ENCODE measurements at places on chromosomes 4 and X. TPM values are rescaled to one million over a fixed set of nuclear protein-coding genes. Genes with fewer than 3 reads are reported as not detected.

- DNase-seq: peak; percentile 52
Observed at GRCh38 chr4:152258804-152259708, 276.8 kb downstream of the FBXW7 start.

NXT2 gene
- 13.1 TPM for total RNA-seq

GRCh38 chr4:183940864-183941263, 35.8 kb downstream of the STOX2 start:
- no peak for DNase-seq

- no peak for DNase-seq
Observed at GRCh38 chr4:162535121-162535520, 371.3 kb upstream of the FSTL5 start.

PFKFB1 gene
- not detected for total RNA-seq

PTPN13 gene
- total RNA-seq: not detected

DNA sequence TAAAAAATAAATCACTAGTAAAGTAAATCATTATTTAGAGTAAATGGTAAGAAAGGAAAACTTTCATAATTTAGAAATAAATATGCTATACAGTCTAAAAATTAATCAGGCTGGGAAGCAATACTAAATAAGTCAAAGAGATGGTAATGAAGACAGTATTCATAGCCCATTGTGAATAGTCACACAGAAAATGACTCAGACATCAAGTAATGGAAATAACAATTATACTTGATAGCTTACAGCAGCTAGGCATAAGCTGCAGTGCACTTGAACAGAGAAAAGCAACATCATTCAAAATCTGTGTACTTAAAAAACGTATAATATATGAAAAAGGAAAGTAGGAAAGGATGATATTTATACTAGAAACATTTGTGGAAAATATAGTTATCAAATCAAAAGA, 642.5 kb upstream of the GNPDA2 start:
- DNase-seq: no peak

FAM184B gene
- not detected for total RNA-seq

FGB gene
- total RNA-seq: not detected

- peak; percentile 50 for DNase-seq
Observed at GRCh38 chr4:109040441-109040840, 262.0 kb downstream of the COL25A1 start.

DNA sequence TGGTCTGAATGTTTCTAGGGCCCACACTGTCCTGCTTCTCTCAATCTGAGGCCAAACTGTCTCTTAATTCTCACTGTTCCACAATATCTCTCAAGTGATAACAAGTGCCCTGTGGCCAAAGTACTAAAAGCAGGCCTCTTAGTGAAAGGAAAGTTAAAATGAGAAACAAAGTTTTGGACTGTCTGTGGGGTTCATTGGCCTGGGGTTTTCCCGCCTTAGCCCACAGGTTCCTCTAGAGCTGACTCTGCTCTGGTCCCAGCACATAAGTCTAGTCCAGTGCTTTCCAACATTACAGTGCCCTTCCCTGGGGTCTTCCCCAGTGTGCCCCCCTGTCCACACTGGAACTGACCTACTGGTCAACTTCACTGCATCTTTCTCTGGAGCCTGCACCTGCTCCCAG, 6.3 kb downstream of the MAGEB1 start:
- no peak for DNase-seq

DNA sequence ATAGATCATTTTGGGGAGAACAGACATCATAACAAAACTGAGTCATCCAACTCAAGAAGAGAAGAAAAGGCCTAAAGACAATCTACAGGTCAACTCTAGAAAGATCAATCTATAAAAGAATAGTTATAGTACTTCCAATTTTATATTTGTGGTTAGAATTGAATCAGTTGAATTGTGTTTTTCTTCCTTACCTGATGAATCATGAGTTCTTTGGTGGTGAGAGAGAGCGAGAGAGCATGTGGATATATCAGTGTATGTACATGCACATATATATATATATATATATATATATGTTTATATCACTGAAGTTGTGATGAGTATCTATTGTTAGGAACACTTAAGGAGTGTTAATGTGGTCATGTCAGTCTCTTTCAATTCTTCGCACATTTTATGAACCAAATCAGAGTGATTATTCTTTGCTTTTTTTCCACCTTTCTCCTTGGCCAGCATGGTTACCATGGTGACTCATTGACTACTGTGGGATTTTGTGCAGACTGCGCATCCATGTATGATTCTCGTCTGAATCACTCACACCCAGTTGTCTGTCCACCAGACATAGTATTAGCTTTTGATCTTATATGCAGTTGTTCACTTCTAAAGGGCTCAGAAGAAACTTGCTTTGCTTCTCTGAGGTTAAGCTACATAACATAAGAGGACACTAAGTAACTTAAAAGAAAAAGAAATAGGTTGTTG, 90.4 kb upstream of the RAB40AL start:
- DNase-seq: peak; percentile 77

DNA sequence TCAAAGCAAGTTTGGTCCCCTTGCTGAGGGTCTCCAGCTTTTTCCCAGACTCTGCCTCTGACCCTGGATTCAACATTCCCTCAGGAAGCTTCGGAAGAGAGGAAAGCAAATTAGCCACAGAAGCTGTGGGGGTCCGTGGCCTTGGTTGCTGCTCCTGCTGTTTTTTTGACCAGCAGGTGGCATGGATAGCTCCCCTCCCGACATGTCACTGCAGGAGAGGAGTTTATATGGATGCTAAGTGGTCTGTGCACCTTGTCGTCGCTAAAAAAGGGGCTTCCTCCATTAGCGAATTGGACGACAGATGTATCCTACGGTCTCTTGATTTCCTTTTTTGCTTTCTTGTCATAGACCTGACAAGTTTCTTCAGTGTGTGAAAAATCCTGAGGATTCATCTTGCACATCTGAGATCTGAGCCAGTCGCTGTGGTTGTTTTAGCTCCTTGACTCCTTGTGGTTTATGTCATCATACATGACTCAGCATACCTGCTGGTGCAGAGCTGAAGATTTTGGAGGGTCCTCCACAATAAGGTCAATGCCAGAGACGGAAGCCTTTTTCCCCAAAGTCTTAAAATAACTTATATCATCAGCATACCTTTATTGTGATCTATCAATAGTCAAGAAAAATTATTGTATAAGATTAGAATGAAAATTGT, 70.2 kb downstream of the CD38 start:
- DNase-seq: no peak

- peak; percentile 38 for DNase-seq
Observed at GRCh38 chrX:39814391-39814790, 283.4 kb downstream of the BCOR start.

MMRN1 gene
- total RNA-seq: not detected

- no peak for DNase-seq
Observed at GRCh38 chrX:115297189-115297588, 7.7 kb downstream of the LUZP4 start.

DNA sequence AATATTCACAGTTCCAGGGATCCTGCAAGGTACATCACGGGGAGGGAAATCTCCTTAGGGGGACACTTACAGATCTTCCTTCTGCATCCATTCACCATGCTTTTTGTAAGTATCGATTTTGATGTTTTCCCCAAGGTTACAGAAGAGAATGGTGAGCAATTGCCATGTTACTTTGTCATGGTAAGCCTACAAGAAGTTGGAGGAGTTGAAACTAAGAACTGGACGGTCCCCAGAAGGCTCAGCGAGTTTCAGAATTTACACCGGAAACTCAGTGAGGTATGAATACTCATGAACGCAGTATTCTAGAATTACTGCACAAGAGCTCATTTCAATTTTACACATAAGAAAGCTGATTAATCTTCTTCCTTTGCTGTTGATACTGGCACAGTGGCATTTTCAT, 53.9 kb downstream of the LRP2BP start:
- DNase-seq: no peak

DNA sequence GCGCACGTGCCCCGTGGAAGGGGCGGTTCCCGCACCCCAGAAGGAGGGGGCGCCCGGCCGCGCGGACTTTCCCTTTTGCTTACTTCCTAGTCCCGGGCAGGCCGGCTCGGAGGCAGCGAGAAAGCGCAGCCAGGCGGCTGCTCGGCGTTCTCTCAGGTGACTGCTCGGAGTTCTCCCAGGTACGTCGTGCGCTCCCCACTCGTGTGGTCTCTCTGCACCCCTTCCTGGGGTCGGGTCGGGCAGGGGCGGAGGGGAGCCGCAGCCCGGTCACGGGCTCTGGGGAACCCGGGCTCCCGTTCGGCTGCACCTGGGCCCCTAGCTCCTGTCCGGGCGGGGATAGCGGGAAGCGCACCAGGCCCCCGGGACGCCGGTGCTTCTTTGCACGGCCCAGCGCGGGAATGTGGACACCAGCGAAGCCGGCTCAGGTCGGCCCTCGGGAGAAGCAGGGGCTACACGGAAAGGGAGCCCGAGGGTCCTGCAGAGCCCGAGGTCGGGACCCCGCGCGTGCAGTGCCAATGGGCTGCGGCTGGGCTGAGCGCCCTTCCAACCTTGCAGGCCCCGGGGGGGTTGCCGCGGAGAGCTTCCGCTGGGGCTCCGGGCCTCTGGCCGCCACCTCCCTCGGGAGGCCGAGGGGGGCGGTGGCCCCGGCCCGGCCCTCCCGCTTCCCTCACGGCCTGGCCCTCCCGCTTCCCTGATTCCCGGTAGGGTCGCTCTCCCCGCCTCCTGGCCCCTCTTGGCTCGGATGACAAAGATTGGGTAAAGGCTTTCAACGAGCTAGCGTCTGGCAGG, at the start of gene TLR2:
Gene TLR2 (plus strand): TSS at position 99 of the 789 bp plus-strand sequence. CDS start 18,628 bp downstream, outside the sequence.
- no peak for DNase-seq

GRCh38 chr4:2261110-2261852, 628 bp downstream of the MXD4 start:
- peak; percentile 37 for DNase-seq

PLA2G12A gene
- 15.2 TPM for total RNA-seq

GRIA2 gene
- not detected for total RNA-seq

MAGEB10 gene
- total RNA-seq: not detected

Data from LHCN-M2 (cell line).